CD4-positive, alpha-beta T cell (primary cell): ENCODE measurements at places on chromosomes 12 and 14.

DNA sequence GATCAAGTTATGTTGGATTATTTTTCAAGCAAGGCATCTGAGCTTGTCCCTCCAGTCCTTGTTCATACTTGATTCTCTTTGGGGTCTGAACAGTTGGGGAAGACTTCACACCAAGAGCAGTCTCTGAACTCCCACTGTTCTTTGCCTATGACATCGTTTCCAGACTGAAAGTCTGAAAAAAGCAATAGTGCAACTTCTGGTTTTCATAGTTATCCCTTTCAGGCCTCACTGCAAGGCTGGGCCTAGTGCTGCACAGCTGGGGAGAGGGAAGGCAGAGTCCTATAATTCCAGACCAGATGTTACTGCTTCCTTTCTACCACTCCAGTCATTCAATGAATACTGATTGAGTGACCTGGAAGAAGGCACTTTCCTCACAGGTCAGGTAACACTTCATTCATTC, 187.1 kb upstream of the CCND2 start:
- DNase-seq, result no peak

GRCh38 chr12:106161491-106161890, 22.7 kb upstream of the NUAK1 start:
- DNase-seq, result no peak

DNA sequence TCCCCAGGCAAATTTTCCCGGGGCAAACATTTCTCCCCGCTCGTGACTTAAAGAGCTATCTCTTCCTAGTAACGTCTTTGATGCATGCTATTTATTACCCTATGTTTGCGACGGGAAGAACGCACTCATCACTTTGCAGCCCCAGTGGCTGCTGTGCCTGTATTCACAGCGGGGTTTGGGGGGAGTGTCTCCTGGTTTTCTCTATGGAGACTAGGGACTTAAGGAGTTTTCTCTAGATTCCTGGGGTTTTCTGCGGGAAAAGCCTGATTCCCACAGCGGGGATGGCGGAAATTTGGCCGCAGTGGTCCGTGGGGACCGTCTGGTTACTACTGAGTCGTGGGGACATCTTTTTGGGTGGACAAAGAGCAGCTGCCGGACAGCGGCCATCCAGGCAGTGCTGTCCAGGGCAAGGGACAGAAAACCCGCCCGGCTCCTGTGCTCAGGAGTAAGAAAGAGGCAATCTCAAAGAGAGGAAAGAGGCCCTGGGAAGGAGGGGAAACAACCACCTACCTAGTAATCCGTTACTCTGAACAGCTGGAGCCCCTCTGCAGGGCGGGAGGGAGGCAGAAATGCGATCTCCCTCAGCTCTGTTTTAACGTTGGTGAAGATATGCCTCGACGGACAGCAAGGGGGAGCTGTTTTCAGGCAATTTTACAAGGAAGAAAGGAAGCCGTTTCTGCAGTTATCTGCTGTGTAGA, 771 bp upstream of the AVPR1A start:
- no peak for DNase-seq

- DNase-seq, result no peak
Observed at GRCh38 chr14:90664911-90665310, 151.3 kb downstream of the TTC7B start.

DNA sequence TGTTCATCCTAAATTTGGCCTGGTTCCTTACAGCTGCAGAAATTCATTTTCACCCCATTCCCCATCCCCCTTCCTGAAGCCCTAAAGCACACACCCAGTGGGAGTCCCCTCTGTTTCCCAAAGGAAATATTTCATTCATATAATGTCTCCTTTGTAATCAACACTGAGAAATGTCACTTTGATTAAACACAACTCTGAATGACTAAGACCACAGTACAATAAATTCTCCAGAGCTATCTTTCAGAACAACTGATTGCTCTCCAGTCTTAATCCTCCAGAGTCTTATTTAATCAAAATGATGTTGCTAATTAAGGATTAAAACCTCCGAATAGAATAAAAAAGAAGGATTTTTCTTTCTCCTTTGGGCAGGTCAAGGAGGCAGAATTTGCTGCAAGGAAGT, 6.4 kb downstream of the SLC15A5 start:
- DNase-seq, result no peak

GRCh38 chr12:25935355-25936144, 22.9 kb upstream of the RASSF8 start:
- no peak for DNase-seq

- no peak for DNase-seq
Observed at GRCh38 chr12:14950421-14950820, 11.0 kb downstream of the ARHGDIB start.

DNA sequence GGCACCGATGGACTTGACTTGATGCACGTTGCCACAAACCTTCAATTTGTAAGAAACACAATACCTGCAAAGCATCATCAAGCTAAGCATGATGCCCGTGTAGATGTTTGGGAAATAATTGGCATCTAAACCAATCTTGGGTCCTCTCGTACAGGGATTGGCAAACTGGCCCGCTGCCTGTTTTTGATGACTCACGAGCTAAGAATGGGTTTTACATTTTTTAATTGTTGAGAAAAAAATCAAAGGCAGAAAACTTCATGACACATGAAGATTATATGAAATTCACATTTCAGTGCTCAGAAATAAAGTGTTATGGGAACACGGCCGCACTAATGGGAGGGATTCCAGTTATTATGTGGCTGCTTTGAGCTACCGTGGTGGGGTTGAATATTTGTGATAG, 10.9 kb downstream of the MTA1 start:
- no peak for DNase-seq

GRCh38 chr12:91058786-91059185, 962 bp upstream of the KERA start:
- DNase-seq, result no peak

- no peak for DNase-seq
Observed at GRCh38 chr12:48972213-48972951, 847 bp upstream of the WNT10B start.

GRCh38 chr12:13152281-13152680, 44.2 kb upstream of the EMP1 start:
- DNase-seq, result no peak

GRCh38 chr14:24664366-24664765, 30.4 kb upstream of the GZMB start:
- DNase-seq, result no peak

GRCh38 chr14:86604561-86604960, 1074.6 kb downstream of the FLRT2 start:
- no peak for DNase-seq

GRCh38 chr12:100987552-100988521, 193.3 kb downstream of the ANO4 start:
- DNase-seq, result no peak

DNA sequence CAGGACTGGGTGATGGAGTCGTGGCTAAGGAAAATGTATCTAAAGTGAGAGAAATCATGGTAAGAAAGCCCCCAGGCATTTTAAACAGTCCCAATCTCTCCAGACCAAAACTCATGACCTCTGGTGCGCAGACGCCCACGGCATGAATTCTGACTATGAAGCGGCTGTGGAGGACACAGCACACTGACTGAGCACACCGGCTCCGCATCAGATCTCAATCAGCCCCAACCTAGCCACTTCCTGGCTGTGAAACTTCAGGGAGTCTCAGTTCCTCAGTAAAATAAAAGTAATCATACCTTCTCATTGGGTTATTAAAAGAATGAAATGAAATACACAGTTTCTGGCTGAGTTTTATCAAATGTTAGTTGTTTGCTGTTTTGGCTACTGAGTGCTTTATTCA, 38.7 kb downstream of the SETD3 start:
- no peak for DNase-seq

DNA sequence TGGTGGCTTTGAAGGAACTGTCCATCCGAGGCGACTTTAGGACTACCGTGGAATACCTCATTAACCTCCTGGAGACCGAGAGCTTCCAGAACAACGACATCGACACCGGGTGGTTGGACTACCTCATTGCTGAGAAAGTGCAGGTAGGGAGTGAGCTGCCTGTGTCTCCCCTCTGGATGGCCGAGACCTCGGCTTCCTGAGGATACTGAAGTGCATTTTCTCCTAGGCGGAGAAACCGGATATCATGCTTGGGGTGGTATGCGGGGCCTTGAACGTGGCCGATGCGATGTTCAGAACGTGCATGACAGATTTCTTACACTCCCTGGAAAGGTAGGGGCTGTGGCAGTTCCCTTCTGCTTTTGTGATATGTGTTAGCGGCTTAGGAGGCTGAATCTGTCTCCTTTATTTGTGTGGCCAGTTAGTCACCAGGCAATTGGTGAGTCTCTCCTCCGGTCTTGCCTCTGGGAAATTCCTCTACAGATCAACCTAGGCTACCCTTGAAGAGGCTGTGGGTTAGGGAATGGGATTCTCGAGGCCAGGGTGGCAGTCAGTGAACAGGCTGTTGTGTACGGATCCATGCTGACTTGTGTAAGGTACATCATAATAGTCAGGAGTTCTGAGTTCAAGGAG, 75.3 kb downstream of the ACACB start:
- DNase-seq, result no peak

DNA sequence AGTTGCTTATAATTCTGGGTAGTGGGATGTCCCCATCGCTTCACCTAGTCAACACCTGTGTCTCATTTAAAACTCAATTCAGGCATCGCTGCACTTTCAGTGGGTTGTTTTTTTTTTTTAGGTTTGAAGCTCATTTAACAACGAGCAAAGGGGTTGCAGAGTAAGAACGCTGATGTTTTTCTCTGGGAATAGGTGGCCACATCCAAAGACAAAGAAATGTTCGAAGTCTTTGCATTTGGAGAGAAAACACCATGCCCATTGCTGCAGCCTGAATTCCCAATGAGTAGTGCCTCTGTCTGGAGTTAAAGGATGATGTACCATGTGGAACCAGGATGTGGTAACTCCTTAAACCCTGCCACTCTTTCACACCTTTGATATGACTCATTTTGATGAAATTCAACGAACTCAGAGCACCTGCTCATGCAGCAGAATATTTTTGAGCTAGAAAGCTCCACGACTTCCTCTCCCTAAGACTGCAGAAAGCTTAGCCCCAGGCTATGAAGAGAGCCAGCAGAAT, 35.1 kb upstream of the BATF start:
- DNase-seq, result no peak

- DNase-seq, result no peak
Observed at GRCh38 chr12:88650715-88651114, 70.4 kb upstream of the KITLG start.

- DNase-seq, result no peak
Observed at GRCh38 chr12:2959192-2959504, at the start of gene TEAD4. Gene TEAD4, plus strand, starts transcription at chr12:2959397.

DNA sequence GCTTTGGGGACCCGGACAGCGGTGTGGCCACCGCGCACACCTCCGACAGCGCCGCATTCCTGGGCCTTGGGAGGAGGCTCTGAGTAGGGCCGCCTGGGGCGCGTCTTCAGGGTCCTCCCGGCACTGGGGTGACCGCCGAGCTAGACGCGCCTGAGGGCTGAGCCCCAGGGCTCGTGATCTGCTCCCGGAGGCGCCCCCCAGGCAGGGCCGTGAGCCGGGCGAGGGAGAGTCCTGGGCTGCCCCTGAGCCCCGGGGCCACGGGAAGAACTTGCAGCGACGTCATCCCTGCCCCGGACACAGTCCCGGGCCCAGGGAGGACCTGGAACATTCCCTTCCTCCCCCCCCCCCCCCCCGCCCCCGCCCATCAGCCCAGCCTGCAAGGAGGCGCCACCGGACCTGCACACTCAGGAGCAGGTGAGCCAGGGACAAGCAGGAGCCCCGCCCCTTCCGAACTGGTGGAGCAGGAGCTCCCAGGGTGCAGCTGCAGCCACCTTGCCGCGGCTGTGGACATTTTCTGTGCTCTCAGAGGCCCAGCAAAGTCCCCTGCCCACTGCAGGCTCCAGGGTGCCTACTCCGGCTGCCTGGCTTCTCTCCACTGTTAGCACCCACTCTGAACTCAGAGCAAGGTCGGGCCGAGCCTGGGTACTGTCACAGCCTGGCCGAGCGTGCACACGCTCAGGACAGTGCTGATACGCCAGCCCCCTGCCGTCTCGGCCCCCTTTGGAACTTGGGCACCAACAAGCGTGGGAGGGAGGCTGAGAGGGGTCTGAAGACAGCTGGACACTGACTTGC, 50.7 kb downstream of the A2M start:
- DNase-seq, result peak; percentile 41

- no peak for DNase-seq
Observed at GRCh38 chr12:84730561-84731162, 181.9 kb downstream of the SLC6A15 start.

GRCh38 chr14:74961238-74961911, 6.0 kb upstream of the PGF start:
- no peak for DNase-seq

GRCh38 chr12:69873429-69873828, 48.4 kb downstream of the MYRFL start:
- no peak for DNase-seq

GRCh38 chr12:17060260-17060659, 454.3 kb upstream of the LMO3 start:
- no peak for DNase-seq

DNA sequence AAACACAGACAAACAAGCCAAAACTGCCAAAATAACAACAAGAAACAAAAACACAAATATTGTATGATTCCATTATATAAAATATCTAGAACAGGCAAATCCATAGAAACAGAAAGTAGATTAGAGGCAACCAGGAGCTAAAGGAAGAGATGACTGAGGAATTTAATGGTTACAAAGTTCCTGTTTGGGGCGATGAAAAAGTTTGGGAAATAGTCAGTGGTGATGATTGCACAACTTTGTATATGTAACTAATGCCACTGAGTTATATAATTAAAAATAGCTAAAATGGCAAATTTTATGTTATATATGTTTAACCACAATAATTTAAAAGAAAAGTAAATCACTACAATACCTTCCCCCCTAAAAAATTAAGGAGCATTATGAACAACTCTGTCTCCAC, 24.5 kb downstream of the GNPTAB start:
- DNase-seq, result no peak

GRCh38 chr12:94762259-94762942, 112.0 kb upstream of the TMCC3 start:
- no peak for DNase-seq

DNA sequence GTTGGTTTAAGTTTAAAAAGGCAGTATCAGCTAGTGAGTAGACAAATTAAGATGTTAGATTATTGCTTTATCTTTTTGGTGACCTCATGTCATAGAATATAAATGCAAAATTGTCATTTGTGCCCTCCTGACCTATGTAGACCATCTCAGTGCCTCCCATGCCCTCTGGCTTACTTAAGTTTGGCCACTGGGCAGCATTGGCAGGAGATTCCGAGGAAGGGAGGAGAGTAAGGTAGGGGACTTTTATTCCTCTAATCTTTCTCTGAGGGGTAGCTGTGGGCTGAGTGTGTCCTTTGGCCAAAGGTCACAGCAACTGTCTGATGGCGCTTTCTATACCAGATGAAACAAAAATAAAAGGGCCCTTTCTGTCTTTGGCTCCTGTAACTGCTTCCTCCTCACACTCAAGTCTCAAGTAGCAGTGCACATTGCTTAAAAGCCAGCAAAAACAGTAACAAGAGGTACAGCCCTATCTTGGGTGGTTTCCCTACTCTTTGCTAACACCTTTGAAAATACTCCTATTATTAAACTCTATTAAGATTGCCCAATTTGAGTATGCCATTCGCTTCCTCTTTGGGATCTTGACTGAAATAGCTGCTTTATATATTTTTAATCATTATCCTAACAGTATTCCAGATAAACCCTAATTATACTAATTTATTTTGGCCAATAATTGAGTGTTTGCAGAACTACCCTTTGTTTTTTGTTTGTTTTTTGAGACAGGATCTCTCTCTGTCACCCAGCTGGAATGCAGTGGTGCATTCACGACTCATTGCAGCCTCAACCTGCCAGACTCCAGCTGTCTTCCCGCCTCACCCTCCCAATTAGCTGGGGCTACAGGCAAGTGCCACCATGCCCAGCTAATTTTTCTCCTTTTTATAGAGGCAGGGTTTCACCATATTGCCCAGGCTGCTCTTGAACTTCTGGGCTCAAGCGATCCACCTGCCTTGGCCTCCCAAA, 56.5 kb upstream of the KCNH3 start:
- no peak for DNase-seq
